Inflammatory macrophage (primary cell): ENCODE measurements at places on chromosomes 7 and 10.

GRCh38 chr7:36651404-36651803 is 72.9 kb downstream of the AOAH start:
- no peak for DNase-seq

DNA sequence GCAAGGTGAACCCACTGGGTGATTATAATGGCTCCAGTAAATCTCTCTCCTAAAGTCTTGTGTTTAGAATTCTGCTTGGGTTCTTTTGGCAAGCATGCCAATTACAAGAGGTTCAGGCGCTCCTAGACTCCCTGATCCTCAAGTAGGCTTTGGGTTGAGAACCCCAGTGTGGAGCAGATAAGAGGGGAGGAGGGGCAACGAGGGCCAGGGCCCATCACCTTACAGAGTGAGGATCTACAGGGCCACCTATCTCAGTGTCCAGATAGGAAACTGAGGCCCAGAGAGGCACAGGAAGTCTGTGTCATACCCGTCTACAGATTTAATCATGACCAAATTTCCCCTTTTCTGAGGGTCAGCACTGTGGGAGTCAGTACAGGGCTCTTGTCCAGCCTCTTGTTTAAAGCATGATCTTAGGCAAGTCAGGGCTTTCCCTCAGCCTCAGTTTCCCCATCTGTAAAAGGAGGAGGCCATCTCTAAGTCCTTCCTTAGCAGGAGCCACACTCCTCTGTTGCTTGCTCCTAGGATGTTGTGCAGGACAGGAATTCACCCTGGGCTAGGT is 4.4 kb downstream of the TACR2 start:
- no peak for DNase-seq

DNA sequence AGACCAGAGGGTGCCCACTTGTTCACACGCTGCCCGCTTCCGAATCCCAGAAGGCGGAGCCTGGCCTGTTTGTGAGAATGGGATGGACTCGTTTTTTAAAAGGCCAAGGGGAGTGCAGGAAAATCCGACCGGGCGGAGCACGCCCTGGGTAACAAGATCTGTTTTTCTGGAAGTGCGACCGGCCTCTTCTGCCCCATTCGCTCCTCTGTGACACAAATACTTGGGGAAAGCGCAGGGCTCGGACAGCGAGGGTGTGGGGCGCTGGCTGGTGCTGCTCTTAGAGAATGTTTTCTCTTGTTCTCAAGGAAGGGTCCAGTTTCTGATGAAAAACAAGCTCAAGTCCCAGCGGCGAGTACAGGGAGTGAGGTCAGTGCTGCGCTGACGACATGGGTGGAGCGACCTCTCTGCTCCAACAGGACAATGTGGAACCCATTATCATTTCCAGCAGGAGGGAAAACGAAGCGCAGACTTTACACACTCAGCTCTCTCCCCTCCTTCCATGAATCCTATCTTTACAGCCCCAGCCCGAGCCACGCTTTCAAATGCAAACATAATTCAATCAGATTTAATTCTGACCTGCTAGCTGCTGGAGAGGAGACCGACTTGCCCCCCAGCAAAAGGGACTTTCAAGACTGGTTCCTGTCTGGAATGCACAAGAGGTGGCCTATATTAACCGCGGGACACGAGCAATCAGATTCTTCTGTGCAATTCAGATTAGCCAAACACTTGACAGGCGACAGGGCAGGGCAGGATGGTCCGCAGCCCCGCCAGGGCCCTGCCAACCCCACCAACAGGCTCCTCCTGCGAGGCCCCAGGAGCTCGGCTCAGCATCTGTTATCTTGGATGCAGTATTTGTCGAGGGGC is 1.1 kb downstream of the RADIL start:
- no peak for DNase-seq

DNA sequence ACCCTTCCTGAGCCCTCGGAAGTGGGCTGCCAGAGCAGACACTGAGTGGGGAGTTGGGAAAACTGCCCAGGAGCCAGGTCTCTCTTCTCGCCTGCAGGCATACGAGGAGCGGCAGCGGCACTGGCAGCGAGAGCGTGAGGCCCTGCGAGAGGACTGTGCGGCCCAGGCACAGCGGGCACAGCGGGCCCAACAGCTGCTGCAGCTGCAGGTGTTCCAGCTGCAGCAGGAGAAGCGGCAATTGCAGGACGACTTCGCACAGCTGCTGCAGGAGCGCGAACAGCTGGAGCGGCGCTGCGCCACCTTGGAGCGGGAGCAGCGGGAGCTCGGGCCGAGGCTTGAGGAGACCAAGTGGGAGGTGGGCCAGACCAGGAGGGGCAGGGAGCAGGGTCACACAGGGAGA is 5.8 kb downstream of the LZTS2 start:
- no peak for DNase-seq

GRCh38 chr7:51046103-51046466 is 263.4 kb upstream of the GRB10 start:
- DNase-seq: no peak
